Endodermal cell (in vitro differentiated cells): ENCODE measurements at places on chromosomes 13 and 19.

DNA sequence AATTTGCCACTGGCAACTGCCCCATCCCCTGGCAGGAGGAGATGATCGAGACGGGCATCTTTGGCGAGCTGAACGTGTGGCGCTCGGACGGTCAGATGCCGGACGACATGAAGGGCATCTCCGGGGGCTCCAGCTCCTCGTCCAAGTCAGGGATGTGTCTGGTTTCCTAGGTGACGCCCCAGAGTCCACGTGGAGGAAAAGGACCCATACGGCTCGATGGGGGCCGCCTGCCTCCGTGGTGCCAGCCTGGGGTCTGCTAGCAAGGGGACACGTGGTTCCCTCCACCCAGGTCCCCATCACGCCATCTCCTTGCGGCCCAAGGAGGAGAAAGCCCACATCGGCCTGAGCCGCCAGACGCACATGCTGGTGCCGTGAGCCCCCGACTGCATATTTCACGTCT is 23.8 kb upstream of the TMEM255B start:
- H3K4me1 ChIP-seq, result no peaks in the 10 kb centered on the region
- no peak overlapping the region for H3K27ac ChIP-seq
- H3K27me3 ChIP-seq, result no peaks in the 10 kb centered on the region
- no peak for DNase-seq
- no peak overlapping the region for H3K4me3 ChIP-seq

- DNase-seq, result no peak
Measured at GRCh38 chr13:113636266-113636963, 21.6 kb downstream of the ATP4B start.

- H3K4me3 ChIP-seq, result no peak overlapping the region
- H3K27me3 ChIP-seq, result peaks cover 2% of the 10 kb centered on the region
- no peaks in the 10 kb centered on the region for H3K36me3 ChIP-seq
- no peak for DNase-seq
Measured at GRCh38 chr13:42595253-42595571, 21.3 kb downstream of the TNFSF11 start.

- H3K27me3 ChIP-seq, result peaks cover 49% of the 10 kb centered on the region
- H3K27ac ChIP-seq, result no peak overlapping the region
- no peak overlapping the region for H3K4me3 ChIP-seq
- H3K36me3 ChIP-seq, result no peaks in the 10 kb centered on the region
- no peak for DNase-seq
Measured at GRCh38 chr19:1524972-1525325, 1.1 kb downstream of the PLK5 start.

- no peak for DNase-seq
- H3K4me3 ChIP-seq, result no peak overlapping the region
- no peaks in the 10 kb centered on the region for H3K36me3 ChIP-seq
- no peaks in the 10 kb centered on the region for H3K27me3 ChIP-seq
Measured at GRCh38 chr19:37983153-37983552, 76.1 kb downstream of the SIPA1L3 start.

DNA sequence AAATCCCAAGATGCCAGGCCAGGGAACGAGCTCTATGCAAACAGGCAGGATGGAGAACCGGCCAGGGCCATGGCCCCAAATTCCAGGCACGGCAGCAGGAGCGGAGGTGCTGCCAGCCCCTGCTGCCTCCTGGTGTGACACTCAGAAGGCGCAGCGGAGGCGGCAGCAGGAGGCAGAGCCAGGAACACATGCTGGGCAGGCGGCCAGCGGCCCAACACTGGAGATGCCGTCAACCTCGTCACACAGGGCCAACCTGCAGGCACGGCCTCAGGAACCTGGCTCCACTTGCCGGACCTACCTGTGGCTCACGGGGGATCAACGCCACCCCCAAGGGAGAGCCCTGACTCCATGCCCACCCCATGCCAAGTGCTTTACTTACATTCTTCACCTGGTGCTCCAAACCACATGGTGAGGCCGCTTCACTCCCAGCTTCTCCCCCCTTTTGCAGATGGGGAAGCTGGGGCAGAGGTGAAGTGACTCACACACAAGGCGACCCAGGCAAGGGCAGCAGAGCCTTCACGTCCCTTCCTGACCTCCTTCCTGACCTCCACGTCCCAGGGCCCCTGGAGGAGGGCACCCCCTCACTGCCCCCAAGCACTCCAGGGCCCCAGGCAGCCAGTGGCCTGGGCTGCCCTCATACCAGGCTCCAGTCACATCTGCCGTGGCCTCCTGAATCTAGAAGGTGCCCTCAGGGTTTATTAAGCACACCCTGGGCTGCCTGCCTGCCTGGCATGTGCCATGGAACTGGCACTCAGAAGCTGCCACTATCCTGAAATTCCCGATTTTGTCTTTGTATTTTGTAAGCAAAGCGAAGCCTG is 43.5 kb downstream of the GGACT start:
- H3K4me3 ChIP-seq, result no peak overlapping the region
- H3K27me3 ChIP-seq, result no peaks in the 10 kb centered on the region
- no peak overlapping the region for H3K27ac ChIP-seq
- DNase-seq, result peak; percentile 45
- peaks cover 5% of the 10 kb centered on the region for H3K4me1 ChIP-seq
- no peaks in the 10 kb centered on the region for H3K36me3 ChIP-seq

GRCh38 chr19:16860118-16860517 is 28.7 kb upstream of the F2RL3 start:
- no peak for DNase-seq
- peaks cover 41% of the 10 kb centered on the region for H3K36me3 ChIP-seq
- H3K27me3 ChIP-seq, result no peaks in the 10 kb centered on the region
